ENCODE measurements at places on chromosomes 4 and X.

DNA sequence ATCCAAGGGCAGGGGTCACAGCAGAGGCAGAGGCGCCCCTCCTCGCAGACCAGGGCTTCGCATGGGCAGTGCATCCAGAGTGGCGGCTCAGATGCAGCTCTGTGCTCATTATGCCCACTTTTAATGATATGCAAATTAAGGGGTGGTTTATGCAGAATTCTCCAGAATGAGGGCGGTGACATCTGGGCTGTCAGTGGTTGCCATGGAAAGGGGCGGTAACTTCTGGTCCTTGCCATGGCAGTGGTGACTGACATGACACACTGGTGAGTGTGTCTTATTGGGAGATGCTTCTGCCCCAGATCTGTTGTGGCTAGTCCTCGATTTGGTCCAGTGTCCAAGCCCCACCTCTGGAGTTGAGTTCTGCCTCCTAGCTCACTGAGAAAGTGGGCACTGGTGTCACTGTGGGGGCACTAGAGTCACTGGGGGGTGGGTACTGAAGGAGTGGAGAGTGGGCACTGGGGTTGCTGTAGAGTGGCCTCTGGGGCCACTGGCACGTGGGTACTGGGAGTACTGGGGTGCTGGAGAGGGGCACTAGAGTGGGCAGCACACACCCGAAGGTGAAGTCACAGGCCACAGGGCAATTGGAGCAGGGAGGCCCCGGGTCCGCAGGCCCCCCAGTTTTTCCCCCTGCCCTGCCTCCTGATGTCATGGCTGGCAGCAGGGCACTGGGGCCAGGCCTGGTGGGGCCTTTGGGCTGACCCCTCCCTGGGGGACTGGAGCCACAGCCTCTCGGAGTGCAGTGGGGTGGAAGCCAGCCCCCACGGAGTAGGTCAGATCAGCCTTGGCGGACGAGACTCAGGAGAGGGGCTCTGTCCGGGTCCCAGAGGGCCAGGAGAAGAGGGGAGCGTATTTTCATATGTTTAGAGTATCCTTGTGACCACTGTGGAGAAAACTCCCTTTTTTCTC, 98.6 kb upstream of the NKX1-1 start:
- DNase-seq: no peak

GRCh38 chr4:98993419-98994071, 2.0 kb upstream of the METAP1 start:
- no peak for DNase-seq

GRCh38 chrX:44344194-44344593, 722 bp upstream of the EFHC2 start:
- DNase-seq: no peak

GRCh38 chr4:41189666-41190065, 24.7 kb downstream of the APBB2 start:
- DNase-seq: no peak

DNA sequence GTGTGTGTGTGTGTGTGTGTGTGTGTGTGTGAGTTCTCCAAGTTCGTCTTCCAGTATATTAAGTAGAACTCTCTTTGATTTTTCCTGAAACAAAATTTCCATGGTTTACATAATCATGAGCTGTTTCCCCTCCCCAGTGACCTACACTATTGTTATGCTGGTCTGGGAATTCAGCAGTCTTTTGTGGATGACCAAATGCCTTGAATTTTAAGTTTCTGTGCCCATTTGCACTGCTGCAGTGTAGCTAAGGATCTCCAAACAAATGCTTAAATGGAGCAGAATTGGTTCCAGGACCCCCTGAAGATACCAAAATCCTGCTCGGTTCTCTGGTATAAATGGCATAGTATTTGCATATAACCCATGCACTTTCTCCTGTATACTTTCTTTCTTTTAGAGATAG, 77.2 kb upstream of the SLC34A2 start:
- DNase-seq: no peak

All from inflammatory macrophage (primary cell).